ENCODE measurements at places on chromosomes 12 and 14.

DNA sequence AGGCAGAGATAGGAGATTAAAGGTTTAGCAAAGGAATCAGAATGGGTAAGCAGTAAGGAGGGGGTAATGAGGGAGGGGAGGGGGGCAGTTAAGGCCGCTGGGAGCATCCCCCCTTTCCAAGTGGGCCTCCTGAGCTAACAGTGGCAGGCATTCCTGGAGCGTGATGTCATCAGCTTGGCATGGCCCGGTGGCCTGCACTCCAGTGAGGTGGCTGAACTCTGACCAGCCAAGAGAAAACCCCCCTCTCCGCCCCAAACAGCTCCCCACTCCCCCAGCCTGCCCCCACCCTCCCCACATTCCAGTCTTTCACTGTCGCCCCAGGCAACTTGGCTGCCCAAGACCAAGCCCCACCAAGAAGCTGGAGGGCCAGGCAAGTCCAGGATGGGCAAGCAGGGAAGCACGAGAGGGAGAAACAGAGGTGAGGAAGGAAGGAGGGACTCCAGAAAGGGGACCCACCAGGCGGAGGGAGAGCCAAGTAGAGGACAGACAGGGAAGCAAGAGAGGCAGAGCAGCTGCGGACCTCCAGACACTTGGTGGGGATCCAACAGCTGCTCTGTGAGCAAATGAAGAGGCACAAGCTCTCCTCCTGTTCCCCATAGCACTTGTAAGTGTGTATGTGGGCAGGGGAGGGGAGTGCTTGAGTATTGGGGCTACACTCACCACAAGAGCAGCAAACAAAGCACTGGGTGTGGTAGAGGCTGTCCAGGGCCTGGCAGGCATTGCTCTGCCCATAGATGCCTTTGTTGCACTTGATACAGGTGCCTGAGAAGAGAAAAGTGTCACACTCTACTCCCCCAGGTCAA is 4.5 kb downstream of the AJUBA start:
- no peak for DNase-seq

DNA sequence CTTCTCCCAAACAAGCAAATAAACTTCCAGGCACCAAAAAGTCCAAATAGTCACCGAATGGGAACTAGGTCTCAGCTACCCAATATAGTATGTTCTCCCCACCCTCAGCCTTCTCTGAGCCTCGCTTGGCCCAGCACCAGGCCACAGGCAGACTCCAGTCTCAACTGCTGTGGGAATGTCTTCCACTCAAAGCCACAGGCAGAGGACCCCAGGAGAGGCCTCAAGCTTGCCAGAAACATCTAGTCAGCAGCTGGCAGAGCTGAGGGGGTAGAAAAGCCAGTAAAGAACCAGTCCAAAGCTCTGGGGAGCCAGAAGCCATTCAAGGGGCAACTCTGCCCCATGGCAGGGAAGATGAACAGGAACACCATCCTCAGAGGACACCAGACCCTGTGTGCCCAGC is 41.8 kb downstream of the FMNL3 start:
- no peak for DNase-seq

DNA sequence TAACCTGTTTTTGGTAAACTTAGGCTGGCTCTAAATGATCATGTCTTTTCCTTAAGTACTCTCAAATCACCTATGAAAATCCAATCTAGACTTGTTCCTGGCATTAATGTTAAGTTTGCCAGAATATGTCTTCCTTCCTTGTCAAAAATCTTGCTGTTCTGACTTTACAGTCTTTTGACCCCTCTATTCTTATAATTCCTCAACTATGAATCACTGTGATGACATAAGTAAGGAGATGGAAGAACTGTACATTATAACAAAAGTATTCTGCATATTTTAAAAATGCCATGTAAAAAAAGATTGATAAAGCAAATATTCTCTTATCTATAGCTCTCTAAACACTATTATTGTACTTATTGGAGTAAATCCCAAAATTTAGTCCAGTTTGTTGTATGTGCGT is 51.4 kb upstream of the BAZ1A start:
- DNase-seq = no peak

- DNase-seq = no peak
These were observed 19.5 kb upstream of the CRACR2A start for GRCh38 chr12:3772380-3772779.

GRCh38 chr12:3130057-3130830 is 53.1 kb downstream of the TSPAN9 start:
- DNase-seq = no peak

- no peak for DNase-seq
These were observed 18.1 kb upstream of the SSPN start for GRCh38 chr12:26177283-26177682.

DNA sequence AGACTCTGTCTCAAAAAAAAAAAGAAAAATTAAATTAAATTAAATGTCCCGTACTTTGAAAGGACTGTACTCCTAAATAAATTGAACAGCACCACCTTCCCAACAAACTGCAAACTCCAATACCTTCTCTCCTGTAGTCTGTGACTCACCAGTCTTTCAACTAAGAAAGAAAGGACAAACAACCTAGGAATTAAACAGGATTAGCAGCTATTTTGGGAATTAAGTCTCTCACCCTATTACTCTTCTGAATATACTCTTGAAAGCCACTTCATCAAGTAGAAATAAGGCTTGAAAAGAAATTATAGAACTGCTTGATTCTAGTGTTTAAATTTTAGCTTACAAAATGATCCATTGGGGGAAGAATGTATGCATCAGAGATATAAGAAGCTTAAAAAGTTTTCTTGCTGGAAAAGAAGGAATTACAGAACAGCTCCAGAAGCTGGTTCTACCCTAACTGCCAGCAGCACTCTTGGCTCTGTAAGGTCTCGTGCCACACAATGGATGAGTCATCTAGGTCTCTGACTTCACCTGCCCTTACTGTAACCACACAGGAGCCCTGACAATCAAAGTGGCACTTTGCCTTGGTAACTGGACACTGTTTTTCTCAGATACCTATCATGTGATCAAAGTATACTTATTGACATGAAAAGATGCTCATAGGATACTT is 57.0 kb upstream of the CERS5 start:
- no peak for DNase-seq

- no peak for DNase-seq
These were observed 47.7 kb downstream of the CIT start for GRCh38 chr12:119829439-119829838.

DNA sequence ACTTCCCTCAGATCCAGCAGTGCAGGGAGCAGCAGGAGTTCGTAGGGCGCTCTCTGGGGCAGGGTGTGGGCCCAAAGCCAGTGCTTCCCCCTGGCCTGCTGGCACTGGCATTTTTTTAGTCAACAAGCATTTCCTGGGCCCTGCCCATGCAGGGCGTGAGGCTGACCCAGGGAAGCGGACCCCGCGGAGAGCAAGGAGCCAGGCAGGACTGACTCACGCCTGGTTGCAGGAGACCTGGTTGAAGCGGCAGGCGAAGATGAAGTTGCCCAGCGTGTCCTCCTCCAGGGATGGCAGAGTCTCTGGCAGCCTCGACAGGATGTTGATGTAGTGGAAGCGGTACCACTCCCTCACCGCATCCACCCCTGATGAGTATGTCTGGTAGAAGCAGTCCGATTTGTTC is 13.5 kb downstream of the SCNN1A start:
- no peak for DNase-seq

GRCh38 chr14:49679271-49679670 is 8.7 kb downstream of the POLE2 start:
- no peak for DNase-seq

DNA sequence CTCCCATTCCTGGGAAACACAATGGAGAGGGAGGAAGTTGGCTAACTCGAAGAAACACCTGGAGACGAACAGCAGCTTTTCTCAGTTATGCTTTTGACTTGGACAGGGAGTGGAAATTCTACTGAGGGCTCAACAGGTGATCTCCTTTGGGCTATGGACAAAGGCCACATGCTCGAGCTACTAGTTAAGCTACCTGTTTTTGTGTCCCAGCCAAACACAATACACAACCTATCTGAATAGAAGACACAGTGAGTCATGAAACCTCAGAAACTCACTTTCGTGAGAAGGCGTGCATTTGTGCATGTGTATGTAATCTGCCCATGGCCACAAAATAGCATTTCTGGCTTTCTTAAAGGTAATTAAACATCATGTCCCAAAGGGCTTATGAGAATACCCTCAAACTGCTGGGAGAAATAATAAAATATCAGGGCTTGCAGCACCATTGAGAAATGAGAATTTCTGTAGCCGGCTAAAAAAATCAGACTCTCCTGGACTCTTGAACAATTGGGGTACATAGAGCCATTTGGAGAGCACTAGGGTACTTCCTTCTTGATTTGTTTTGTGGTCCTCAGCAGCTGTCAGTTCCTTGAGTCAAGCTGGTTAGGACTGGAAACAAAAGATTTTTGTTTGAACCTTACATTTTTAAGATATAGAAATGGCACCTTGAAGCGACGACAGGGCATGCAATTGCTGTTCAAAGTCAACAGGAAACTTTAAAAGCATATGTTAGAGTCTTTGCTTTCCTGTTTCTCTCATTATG is 85.5 kb upstream of the PTHLH start:
- no peak for DNase-seq

GRCh38 chr14:29799464-29800095 is 128.1 kb downstream of the PRKD1 start:
- DNase-seq = no peak

DNA sequence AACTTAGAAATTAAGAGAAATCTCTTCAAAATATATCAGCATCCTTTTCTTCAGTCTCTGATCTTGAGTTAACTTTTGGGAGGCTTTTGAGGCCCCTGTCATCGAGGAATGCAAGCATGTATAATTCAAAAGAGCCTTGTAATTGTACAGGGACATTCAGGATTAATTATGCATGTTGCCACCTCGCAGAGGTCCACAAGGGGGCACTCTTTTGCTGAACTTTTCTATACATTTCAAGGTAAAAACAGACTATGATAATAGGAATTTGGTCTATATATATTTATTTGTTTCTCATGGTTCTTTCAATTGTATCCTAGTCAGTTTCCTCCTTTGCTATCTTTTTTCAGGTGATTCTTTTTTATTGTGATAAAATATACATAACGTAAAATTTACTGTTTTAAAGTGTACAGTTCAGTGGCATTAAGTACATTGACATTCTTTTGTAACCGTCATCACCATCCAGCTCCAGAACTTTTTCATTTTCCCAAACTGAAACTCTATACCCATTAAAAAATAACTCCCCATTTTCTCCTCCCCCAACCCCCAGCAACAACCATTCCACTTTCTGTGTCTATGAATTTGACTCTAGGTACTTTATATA is 47.0 kb upstream of the SLC2A13 start:
- no peak for DNase-seq

DNA sequence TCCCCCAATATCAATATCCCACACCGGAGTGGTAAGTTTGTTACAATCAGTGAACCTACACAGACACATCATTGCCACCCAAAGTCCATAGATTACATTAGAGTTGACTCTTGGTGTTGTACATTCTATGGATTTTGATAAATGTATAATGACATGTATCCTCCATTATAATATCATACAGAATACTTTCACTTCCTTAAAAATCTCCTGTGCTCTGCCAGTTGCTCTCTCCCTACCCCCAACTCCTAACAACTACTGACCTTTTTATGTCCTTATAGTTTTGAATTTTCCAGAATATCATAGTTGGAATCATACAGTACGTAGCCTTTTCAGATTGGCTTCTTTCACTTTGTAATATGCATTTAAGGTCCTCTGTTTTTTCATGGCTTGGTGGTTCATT is 48.4 kb downstream of the SLC4A8 start:
- DNase-seq = no peak

DNA sequence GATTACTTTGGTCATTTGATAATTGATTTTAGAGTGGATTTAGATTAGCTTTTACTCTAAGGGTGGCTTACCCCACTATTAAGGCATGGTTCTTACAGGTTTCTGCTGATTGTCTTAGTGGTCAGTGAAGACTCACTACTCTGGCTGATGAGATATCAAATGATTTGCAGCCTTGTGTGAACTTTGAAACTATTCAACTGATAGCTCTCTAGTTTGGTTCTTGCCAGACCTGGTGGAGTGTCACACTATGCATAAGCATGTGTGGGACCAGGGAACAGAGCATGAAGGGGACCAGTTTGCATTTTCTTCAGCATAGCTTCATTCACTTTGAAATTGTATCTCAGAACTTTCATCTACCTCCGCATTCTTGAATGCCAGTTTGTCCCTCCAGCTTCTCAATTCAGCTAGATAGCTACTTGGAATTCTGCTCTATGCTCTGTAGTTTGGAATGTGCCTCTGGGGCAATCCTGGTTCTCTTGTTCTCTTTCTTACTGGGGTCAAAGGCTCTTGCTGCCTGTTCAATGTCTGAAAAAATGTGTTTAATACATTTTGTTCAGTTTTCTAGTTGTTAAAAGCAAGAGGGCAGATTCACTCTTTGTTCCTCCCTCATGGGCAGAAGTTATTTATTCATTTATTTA is 12.7 kb downstream of the SCYL2 start:
- DNase-seq = no peak
